Bone marrow (tissue), 2 donors: ENCODE measurements at places on chromosomes 16 and 17.

GRCh38 chr16:55828680-55829079 is 4.2 kb downstream of the CES1 start:
- DNase-seq, result no peak

GRCh38 chr16:66662445-66663194 is 33.9 kb downstream of the CMTM4 start:
- DNase-seq, result no peak

DNA sequence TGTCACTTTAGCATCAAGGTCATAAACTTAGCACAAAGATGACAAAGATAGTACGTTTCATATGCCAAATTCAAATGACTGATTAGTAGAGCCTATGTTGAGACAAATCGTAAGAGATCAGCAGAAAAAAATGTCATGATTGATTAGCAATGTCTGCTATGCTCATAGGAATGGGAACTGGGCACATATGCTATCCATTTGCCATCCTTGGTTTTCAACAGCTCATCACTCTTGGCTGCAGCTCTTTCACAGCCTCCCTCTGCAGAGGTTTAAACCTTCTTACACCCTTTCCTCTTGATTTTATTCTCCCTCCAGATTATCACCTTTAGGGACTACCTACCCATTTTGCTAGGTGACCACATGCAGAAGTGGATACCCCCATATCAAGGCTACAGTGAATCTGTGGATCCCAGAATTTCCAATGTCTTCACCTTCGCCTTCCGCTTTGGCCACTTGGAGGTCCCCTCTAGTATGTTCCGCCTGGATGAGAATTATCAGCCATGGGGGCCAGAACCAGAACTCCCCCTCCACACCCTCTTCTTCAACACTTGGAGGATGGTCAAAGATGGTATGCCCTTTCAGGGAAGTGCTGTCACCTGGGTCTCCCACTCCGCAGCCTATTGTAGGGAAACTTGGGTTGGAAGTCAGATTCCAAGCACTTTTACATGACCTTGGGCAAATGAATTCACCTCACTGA is 16.2 kb downstream of the MPO start:
- DNase-seq, result no peak

GRCh38 chr16:30041841-30042240 is 10.8 kb upstream of the TLCD3B start:
- DNase-seq, result no peak
